ENCODE measurements at places on chromosomes 1 and 21. TPM values are rescaled to one million over a fixed set of nuclear protein-coding genes. Genes with fewer than 3 reads are reported as not detected.

DNA sequence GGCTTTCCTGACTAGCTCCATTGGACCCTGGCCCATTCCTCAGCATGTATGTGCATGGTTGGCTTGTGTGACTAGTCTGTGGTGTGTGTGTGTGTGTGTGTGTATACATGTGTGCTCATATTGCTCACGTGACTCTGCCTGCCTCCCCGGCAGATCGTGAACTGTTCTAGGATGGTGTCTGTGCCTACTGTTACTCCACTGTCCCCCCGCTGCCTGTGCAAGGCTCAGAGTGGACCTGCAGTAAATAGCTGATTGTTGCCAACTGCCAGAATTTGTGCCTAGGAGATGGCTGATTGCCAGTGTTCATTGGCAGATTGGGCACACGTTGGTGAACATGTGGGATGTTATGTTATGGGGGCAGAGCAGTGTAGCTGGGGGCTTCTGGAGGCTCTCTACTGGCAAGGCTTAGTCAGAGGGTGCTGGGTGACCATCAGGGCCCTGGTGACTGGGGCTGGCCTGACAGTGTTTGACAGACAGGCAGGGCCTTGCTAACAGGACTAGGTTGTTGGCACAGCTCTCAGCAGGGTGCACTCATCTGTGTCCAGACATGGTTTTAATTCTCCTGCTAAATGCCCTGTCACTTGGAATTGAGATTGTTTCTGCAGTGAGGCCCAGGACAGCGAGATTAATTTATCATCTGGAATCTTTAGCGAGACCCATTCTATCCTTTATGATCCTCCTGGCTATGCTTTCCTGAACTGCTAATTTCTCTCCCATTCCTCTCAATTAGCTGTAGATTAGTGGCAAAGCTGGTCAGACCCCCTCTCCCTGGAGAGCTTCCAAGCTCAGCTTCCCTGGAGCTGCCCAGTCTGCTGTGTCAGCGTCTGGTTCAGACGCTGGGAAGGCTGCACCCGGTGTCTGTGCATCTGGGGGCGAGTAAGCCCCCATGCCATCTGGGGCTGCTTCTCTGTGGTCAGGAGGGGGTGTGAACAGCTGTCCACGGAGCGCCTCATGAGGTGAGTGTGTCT is 20.8 kb downstream of the SLC6A17 start:
- no peaks in the 10 kb centered on the region for H3K36me3 ChIP-seq
- DNase-seq, result no peak
- H3K4me1 ChIP-seq, result no peaks in the 10 kb centered on the region
- H3K4me3 ChIP-seq, result no peak overlapping the region

- no peak for DNase-seq
- H3K27me3 ChIP-seq, result no peaks in the 10 kb centered on the region
- H3K36me3 ChIP-seq, result peaks cover 6% of the 10 kb centered on the region
- H3K4me3 ChIP-seq, result no peak overlapping the region
- no peak overlapping the region for H3K27ac ChIP-seq
Observed at GRCh38 chr1:61111084-61112004, 29.0 kb downstream of the NFIA start.

DNA sequence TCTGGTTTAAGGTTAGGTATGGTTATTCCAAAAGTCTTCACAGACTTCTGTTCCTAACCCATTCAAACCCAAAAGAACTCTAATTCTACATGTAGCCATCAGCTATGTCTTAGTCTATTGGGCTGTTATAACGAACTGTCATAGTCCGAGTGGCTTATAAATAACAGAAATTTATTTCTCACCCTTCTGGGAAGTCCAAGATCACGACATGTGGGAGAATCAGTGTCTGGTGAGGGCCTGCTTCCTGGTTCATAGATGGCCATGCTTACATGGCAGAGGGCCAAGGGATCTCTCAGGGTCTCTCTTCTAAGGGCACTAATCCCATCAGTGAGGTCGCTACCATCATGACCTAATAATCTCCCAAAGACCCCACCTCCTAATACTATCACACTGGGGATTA is 103.0 kb upstream of the PPP2R5A start:
- no peaks in the 10 kb centered on the region for H3K36me3 ChIP-seq
- no peaks in the 10 kb centered on the region for H3K27me3 ChIP-seq
- no peak overlapping the region for H3K27ac ChIP-seq
- H3K4me1 ChIP-seq, result peaks cover 8% of the 10 kb centered on the region
- no peak for DNase-seq
- no peak overlapping the region for H3K4me3 ChIP-seq

DNA sequence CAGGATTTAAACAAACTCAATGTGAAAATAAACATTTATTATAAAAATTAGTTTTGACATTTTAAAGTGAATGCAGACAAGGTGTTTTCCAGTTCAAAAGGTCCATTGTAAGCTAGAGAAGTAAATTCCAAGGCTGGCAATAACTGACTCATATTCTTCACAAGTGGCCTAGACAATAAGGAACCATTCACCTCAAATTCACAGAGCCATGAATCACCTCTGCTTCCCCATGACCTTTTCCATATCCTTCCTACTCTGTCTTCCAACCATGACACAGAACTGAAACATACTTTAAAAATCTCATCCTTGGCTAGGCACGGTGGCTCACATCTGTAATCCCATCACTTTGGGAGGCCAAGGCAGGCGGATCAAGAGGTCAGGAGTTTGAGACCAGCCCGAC is 24.8 kb downstream of the F11R start:
- H3K36me3 ChIP-seq, result peaks cover 39% of the 10 kb centered on the region
- H3K27ac ChIP-seq, result peak overlapping the region; percentile 85
- peak; percentile 92 for DNase-seq

GRCh38 chr1:112878321-112878720 is 77.7 kb downstream of the SLC16A1 start:
- no peaks in the 10 kb centered on the region for H3K36me3 ChIP-seq
- DNase-seq, result no peak
- H3K27me3 ChIP-seq, result no peaks in the 10 kb centered on the region
- H3K27ac ChIP-seq, result no peak overlapping the region

GRCh38 chr1:41341772-41342562 is 19.3 kb upstream of the FOXO6 start:
- no peak overlapping the region for H3K27ac ChIP-seq
- H3K27me3 ChIP-seq, result no peaks in the 10 kb centered on the region
- peaks cover 9% of the 10 kb centered on the region for H3K4me1 ChIP-seq

- no peaks in the 10 kb centered on the region for H3K27me3 ChIP-seq
- peak overlapping the region; percentile 93 for H3K4me3 ChIP-seq
- no peaks in the 10 kb centered on the region for H3K36me3 ChIP-seq
- H3K4me1 ChIP-seq, result peaks cover 24% of the 10 kb centered on the region
- DNase-seq, result peak; percentile 9
- peak overlapping the region; percentile 76 for H3K27ac ChIP-seq
Observed at GRCh38 chr1:178726545-178726944, 1.5 kb downstream of the RALGPS2 start.

DNA sequence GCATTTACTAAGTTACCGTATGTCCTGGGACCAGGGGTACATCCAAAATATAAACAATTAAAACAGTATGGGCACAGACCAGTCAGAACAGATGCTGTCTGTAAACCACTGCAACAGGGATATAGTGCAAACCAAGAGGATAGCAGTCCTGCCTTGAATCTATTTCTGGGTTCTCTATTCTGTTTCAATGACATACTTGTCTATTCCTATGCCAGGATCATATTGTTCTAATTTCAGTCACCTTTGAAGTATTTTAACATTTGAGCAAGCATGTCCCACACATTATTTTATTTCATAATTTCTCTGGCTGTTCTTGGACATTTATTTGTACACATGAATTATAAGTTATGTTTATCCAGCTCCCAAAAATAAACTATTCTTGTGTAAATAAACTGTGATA is 28.2 kb upstream of the SYDE2 start:
- DNase-seq, result no peak
- H3K36me3 ChIP-seq, result no peaks in the 10 kb centered on the region
- no peak overlapping the region for H3K27ac ChIP-seq
- no peak overlapping the region for H3K4me3 ChIP-seq

GRCh38 chr1:157302199-157302497 is 164.0 kb upstream of the ETV3 start:
- DNase-seq, result no peak
- H3K4me3 ChIP-seq, result no peak overlapping the region
- H3K36me3 ChIP-seq, result no peaks in the 10 kb centered on the region
- no peaks in the 10 kb centered on the region for H3K4me1 ChIP-seq
- peaks cover 30% of the 10 kb centered on the region for H3K27me3 ChIP-seq

GRCh38 chr1:231122143-231122542 is 39.7 kb upstream of the TRIM67 start:
- H3K27ac ChIP-seq, result no peak overlapping the region
- H3K4me1 ChIP-seq, result no peaks in the 10 kb centered on the region
- H3K36me3 ChIP-seq, result no peaks in the 10 kb centered on the region
- peaks cover 68% of the 10 kb centered on the region for H3K27me3 ChIP-seq
- no peak for DNase-seq

DNA sequence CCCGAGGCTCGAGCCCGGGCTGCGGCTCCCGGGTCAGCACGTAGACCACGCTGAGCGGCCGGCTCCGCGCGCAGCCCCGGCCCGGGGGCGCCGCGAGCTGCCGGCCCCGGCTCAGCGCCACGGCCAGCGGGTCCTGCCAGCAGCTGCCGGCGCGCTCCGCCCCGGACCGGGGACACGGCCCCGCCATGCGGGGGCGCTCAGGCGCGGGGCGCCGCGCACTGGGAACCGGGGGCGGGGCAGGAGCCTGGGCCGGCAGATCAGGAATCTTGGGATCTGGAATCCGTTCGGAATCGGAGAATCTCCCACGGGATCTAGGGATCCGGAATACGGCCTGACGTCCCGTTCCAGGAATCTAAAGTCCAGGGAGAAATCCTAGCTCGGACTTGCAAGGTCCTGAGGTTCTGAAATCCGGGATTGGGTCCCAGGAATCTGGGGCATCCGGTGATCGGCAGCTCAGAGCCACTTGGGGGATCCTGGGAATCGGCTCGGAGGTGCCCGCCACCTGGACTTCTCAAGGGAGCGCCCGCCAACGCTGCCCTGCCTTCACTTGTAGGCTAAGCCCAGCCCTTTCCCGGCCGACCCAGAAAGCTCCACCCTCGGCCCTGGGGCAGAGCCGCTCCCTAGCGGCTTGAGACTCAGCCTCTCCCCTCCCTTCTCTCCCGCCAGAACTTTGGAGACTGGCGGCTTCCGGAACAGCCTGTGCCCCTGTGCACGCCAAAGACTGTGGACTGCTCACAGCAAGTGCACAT is at the start of gene MAP3K6:
Gene MAP3K6 (minus strand): TSS at position 551 of the 749 bp plus-strand sequence. CDS start 364 bp downstream, at position 187.
- DNase-seq, result peak; percentile 85
- peak within 1 kb of the TSS; percentile 76 for H3K27ac ChIP-seq
- H3K36me3 ChIP-seq, result no peaks in the 10 kb centered on the region
- H3K4me1 ChIP-seq, result peaks cover 13% of the 10 kb centered on the region

DNA sequence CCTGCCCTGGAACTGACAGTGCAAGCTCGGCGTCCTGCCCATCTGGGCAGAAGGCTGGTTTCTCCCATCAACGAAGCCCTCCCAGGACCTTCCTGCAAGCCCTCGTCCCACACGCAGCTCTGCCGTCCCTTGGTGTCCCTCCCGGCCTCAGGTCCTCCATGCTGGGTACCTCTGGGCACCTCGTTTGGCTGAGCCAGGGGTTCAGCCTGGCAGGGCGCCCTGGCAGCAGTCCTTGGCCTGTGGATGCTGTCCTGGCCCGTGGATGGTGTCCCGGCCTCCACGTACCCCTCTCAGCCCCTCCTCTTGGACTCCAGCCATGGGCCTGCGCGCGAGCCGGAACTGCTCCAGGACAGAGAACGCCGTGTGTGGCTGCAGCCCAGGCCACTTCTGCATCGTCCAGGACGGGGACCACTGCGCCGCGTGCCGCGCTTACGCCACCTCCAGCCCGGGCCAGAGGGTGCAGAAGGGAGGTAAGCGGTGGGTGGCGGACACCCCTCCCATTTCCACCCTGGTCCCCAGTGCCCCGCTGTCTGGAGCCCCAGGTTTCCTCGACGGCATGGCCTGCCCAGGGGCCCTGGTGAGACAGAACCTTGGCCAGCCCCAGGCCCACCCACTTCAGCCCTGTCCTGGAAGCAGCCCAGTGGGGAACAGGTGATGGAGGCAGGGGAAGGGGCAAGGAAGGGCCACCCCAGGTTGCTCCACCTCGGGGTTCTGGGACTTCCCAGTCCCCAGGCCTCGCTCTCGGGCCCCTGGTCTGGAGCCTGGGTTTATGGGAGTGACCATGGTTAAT is 3.5 kb downstream of the TNFRSF14 start:
- H3K27ac ChIP-seq, result no peak overlapping the region
- H3K4me1 ChIP-seq, result peaks cover 15% of the 10 kb centered on the region
- H3K27me3 ChIP-seq, result no peaks in the 10 kb centered on the region
- H3K4me3 ChIP-seq, result no peak overlapping the region
- H3K36me3 ChIP-seq, result no peaks in the 10 kb centered on the region

DNA sequence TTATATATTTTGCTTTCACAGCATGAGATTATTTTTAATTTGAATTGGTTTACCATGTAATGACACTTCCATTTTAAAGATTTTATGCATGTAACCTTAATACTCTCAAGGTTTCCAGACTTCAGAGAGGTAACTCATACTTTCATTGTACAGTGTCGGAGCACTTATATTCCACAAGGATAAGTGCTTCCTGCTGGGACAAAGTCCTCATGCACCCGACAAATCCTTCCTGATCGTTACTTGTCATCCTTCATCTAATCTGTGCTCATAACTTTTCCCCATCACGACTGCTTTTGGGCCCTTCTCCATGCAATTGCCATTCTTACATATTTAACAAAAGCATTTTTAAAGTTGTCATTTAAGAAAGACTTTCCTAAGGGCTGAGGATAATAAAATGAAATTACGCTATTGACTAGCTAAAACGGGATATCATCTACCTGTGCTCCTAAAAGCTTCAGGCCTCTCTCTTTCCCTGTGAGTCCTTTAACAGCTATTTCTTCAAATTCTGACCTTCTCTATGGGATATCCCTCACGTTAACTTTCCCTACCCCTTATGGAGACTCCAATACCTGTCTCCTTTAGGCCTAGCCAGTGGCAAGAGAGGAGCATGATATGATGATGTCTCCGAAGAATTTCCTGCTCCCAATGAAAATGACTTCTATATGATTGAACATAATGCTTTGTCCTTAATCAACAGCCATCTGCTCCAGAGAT is 59.3 kb downstream of the NCAM2 start:
- no peaks in the 10 kb centered on the region for H3K4me1 ChIP-seq
- H3K27ac ChIP-seq, result no peak overlapping the region
- no peak for DNase-seq
- no peak overlapping the region for H3K4me3 ChIP-seq
- H3K27me3 ChIP-seq, result no peaks in the 10 kb centered on the region

GRCh38 chr1:177517546-177517945 is 346.8 kb downstream of the BRINP2 start:
- no peak overlapping the region for H3K4me3 ChIP-seq
- no peaks in the 10 kb centered on the region for H3K4me1 ChIP-seq
- DNase-seq, result peak; percentile 38
- no peaks in the 10 kb centered on the region for H3K36me3 ChIP-seq
- H3K27ac ChIP-seq, result no peak overlapping the region

GRCh38 chr1:169307176-169307575 is 60.4 kb downstream of the NME7 start:
- no peaks in the 10 kb centered on the region for H3K27me3 ChIP-seq
- H3K27ac ChIP-seq, result no peak overlapping the region
- no peak overlapping the region for H3K4me3 ChIP-seq
- peaks cover 31% of the 10 kb centered on the region for H3K4me1 ChIP-seq
- DNase-seq, result no peak
- H3K36me3 ChIP-seq, result no peaks in the 10 kb centered on the region

S100A9 gene
- 482 TPM for total RNA-seq

NUAK2 gene
- total RNA-seq, result 4.8 TPM

KCNA3 gene
- total RNA-seq, result not detected

CLDN8 gene
- 0.46 TPM for total RNA-seq

Data from PC-3 (cell line).